H1 (cell line): ENCODE measurements at places on chromosomes 5 and 9.

DNA sequence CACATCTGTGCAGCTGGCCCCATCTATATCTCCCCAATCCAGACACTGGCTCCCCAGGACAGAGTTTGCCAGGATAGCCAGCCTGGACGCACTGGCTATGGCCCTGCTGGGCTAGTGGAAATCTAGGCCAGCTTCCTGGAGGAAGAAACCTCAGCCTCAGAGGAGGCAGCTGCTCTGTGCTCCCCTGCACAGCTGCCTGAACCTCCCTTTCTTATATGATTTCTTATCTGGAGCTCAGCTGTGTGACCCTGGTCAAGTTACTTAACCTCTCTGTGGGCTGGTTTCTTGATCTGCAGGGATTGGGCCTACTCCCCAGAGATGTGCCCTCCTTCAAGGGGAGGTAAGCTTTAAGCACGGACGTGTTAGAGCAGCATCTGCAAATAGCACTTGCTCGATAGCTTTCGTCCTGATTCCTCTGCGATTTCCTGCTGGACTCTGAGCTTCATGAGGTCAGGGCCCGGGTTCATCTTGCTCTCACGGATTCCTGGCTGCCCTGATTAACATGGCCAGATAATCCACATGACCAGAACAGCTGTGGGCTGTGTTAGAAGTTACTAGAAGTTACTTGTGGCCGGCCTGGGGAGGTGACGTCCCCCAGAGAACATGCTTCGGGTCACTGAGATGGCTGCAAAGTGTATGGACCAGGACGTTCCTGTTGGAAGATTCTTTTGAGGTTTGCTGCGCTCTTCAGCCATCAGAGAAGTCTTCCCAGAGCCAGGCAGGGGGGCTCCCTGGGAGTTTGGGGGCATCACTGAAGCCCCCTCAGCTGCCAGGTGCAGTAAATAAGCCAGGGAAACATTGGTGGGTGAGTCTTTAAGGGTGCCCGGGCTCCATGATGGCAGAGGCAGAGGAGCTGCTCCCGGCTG is 14.5 kb downstream of the C9orf50 start:
- no peak for DNase-seq

GRCh38 chr9:130438382-130438981 is 6.3 kb upstream of the ASS1 start:
- no peak for DNase-seq

DNA sequence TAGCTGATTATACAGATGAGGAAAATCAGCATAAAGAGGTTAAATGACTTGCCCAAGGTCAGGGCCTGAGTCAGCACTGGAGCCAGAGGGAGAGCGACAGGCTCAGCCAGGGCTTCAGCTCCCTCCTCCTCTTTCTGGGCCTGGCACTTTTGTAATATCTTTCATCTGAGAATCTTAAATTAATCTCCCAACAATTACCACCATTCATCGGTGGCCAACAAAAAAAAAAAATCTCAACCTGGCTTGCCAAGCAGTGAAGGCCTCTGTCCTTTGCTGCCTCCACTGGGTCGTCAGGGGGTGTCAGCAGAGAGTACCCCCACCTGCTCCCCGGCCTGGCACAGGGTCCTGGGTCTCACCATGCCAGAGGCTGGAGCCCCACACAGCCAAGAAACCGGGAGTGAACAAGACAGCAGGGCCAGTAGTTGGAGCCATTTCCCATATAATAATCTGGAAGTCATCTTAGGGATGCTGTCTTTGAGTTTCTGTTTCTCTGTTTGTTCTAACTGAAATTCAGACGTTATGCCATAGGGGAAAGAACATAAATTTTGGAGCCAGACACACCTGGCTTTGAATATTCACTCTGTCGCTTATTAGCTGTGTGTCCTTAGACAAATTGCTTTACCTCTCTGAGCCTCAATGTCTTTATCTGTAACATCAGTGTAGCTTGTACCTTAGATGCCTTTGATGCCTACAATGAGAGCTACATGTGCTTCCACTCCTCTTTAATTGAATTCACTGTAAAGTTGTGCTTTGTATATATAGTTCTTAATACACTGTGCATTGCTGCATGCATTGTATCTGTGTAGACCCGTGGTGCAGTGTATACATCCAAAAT is 299.9 kb upstream of the MSX2 start:
- no peak for DNase-seq

GRCh38 chr5:119322948-119323537 is 32.8 kb upstream of the TNFAIP8 start:
- DNase-seq, result no peak

GRCh38 chr5:87398981-87399614 is 13.6 kb downstream of the CCNH start:
- no peak for DNase-seq

DNA sequence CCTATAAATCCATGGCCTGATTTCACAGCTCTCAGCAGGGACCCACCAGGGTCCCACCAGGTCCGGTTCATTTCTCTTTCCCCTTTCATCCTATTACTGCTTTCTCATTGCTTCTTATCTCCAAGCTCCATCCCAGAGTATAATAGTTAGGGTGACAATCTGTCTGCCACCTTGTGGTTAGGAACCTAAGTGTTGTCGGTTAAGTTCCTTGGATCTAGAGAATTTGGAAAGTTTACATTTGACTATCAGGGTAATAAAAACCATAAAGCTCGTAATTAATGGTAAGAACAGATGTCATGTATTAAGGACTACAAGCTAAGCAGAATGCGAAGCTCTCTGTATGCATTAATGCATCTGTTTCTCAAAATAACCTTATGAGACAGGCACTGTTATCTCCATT is 259.1 kb downstream of the SH3GL2 start:
- DNase-seq, result no peak

- peak; percentile 31 for DNase-seq
Observed at GRCh38 chr5:174301848-174302625, 256.5 kb downstream of the NSG2 start.

GRCh38 chr5:150469718-150470469 is 20.4 kb upstream of the RPS14 start:
- no peak for DNase-seq

GRCh38 chr5:5353681-5354080 is 68.8 kb upstream of the ICE1 start:
- no peak for DNase-seq

GRCh38 chr5:131754363-131754762 is 42.5 kb downstream of the FNIP1 start:
- DNase-seq, result no peak

DNA sequence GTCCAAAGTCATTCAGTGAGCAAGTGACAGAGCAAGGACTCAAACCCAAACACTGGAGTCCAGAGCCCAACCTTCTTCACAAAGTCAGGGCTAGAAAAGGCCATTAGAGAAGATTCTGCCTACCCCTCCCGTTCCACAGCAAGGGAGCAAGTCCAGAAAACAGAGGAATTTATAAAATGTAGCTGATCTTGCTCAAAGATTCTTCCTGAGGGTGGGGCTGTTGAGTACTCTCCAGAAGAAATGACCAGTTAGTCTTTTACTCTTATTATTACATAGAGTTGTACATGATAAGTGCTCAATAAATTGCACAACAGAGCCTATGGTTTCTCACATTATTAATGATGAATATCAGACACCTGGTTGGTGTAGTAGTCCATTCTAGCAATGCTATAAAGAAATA is 39.3 kb upstream of the HMHB1 start:
- no peak for DNase-seq

DNA sequence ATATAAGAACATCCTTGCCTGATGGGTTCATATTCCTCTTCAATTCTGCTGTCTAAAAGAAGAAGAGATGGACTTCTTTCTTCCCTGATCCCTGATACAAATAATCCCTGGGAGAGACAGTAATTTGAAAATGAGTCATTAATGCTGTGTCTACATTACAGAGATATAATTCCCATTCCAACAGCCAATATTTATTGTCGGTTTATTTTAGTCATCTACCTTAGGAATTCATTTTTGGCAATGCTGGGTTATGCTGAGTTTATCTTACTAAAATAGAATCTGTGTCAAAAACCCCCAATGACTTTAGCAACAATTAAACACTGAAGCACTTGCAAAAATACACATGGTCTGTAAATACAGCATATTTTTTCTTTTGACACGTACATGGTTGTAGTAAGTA is 23.9 kb downstream of the ZNF474 start:
- no peak for DNase-seq

DNA sequence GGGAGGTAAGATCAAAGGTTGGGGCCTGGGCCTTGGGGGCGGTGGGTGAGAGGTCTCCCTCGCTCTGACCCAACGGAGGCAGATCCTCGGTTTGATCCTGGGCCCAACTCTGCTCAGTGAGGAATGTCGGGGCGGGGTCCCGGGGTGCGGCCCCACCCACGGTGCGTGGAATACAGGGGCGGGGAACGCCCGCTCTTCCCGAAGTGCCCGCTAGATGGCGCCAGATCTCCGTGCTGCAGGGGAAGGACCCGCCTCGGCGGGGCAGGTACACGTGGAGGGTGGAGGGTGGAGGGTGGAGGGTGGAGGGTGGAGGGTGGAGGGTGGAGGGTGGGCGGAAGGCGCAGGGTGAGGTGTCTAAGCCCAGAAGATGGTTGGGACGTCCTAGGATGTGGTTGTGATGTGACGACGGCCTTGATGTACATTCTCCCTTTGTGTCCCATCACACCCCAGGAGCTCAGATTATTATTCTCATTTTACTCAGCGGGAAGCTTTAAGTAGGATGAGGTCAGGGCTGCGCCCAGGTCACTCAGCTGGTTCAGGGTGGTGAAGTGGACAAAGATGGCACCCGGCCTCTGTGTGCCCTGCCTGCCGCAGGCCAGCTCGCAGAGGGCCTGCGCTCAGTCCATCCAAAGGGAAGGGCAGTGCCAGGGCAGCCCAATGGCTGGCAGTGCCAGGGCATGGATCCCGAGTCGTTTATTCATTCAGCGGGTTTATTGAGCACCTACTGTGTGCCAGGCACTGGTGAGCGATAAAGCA is 9.4 kb upstream of the RPS14 start:
- no peak for DNase-seq

DNA sequence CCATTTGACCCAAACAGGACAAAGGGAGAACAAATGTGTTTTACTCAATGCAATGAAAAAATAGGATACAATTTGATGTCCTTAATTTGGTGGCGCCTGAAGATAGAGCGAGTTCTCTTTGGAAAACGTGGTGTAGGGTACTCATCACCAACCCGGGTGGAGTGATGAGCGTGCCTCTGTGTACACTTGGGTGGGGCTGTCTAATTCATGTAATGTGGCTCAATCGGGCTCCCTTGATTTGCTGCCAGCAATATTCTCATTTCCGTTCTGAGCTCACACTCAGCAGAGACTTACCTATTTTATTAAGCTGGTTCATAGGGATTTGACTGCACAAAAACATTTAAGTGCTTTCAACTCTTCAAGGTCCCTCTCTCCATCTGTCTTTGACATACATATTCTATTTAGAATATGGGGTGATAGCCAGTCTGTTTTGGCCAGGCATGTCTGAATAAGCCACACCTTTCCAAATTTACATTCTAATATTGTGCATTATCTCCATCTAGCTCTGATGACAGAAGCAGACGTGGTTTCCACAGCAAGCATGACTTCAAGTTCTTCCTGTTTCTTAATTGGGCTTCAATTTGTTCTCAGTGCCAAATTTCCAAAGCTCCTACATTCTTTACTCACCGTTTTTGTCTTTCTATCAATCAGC is 162.5 kb downstream of the IRX2 start:
- no peak for DNase-seq

DNA sequence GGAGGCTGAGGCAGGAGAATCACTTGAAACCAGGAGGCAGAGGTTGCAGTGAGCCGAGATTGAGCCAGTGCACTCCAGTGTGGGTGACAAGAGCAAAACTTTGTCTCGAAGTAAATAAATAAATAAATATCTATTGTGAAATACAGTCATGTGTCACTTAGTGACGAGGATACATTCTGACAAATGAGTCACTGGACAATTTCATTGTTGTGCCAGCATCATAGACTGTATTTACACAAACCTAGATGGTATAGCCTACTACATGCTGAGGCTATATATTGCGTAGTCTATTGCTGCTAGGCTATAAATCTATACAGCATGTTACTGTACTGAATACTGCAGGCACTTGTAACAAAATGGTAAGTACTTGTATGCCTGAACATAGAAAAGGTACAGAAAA is 61.1 kb upstream of the CCL21 start:
- no peak for DNase-seq

GRCh38 chr5:140967226-140967893 is 1.1 kb downstream of the PCDHAC2 start:
- DNase-seq, result no peak
